ENCODE measurements at places on chromosomes 3 and 15.

- DNase-seq, result no peak
These were observed 313.5 kb downstream of the PYDC2 start for GRCh38 chr3:191774485-191774884.

- no peak for DNase-seq
These were observed 443.3 kb downstream of the VGLL3 start for GRCh38 chr3:86547692-86548091.

GRCh38 chr3:124281453-124282316 is 289.8 kb upstream of the ROPN1 start:
- peak; percentile 13 for DNase-seq

GRCh38 chr15:79028411-79028964 is 62.1 kb downstream of the RASGRF1 start:
- peak; percentile 65 for DNase-seq

- DNase-seq, result no peak
These were observed 844.3 kb upstream of the SEMA6D start for GRCh38 chr15:46872981-46873330.

DNA sequence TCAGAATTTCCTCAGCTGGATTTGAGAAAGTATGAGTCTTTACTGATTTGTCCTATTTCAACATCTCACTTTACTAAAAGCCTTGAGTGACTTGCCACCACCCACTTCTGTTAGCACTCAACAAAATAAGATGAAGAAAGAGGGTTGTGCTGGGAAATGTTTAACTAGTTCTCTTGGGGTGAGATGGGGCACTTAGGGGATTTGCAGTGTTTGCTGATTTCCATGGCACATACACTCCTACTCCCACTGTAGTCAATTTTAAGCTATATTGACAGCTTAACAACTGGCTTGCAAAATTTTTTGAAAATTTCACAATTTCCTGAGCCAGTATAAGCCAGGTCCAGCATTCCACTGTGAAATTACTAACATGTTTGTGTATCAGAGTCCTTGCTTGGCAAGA is 463.1 kb upstream of the ARHGEF26 start:
- DNase-seq, result no peak

GRCh38 chr3:109831403-109831802 is 494.1 kb upstream of the DPPA4 start:
- DNase-seq, result no peak

DNA sequence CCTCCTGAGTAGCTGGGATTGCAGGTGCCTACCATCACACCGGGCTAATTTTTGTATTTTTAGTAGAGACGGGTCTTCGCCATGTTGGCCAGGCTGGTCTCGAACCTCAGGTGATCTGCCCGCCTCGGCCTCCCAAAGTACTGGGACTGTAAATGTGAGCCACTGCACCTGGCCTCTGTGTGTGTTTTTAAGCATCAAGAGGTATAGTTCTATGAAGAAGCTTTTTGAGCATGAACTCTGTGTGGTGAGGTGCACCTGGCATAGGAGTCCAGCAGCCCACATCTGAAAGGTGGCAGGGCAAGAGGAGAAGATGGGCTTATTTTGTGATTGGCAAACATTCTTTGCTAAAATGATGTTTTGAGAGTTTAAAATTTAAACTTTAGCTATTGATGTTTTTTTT is 118.0 kb downstream of the DGKG start:
- DNase-seq, result no peak

DNA sequence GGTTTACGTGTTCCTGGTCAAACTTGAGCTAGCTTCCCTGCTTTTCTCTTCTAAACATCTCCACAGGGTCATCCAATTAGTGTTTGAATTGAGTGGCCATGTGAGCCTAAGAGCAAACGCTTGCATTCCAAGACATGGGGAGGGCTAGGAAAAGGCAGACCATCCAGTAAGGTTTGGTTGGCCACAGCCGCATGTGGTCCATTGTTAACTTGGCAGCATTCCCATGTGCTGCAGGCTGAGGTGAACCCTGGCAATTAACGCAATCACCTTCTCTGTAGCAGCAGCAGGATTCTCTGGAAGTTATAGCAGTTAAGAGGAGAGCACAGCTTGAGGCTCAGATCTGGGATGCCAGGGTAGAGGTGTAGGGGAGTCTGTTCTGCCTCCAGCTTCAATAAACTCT is 502.2 kb upstream of the LMCD1 start:
- DNase-seq, result no peak

DNA sequence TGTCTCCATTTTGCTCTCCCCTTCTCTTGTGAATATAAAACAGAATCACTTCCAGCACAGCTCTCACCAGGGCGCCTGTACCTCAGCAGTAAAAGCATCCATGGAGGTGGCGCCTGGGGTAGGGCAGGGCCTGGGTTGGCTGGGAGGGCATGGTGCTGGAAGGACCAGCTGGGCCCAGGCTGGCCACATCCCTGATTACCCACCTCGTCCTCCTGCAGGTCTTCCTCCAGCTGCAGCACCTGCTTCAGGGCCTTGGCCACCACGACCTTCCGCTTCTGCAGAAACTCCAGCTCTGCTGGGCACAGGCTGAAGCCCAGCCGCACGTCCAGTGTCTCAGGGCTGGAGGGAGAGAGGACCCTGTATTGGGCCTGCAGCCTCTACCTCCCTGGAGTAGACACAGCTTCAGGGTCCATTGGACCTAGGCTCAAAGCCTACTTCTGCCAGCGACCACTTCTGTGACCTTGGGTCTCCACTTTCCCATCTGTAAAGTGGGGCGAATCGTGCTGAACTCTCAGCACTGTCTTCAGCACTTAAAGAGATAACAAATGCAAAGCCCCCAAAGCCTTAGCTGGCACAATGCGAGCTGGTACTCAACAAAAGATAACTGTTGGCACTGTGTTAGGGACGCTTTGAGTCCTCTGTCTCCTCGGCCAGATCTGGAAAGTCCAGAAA is 23.8 kb downstream of the PLA2G4E start:
- DNase-seq, result no peak

- no peak for DNase-seq
These were observed 167.5 kb upstream of the IGF1R start for GRCh38 chr15:98480844-98481243.

- no peak for DNase-seq
These were observed 311.6 kb upstream of the TPRG1 start for GRCh38 chr3:188860147-188860546.

- peak; percentile 88 for DNase-seq
These were observed 3.2 kb downstream of the ANP32A start for GRCh38 chr15:68817304-68818065.

- DNase-seq, result no peak
These were observed 901.6 kb downstream of the TUSC7 start for GRCh38 chr3:117611211-117611610.

DNA sequence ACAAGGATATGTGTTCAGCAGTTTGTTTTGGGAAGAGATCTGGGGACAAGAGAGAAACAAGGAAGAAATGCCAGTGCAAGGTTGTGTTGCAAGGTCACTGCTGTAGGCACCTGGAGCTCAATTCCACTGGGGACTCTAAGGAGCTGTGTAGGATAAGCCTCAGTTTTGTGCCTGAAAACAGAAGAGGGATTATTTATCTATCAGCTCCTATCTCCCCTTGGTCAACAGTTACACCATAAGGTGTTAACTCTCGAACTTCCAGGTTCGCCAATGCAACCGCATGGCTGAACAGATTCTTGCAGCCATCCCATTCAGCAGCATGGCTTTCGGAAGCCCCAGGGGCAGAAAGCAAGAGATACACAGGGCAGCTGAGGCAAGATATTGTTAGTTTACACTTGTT is 41.6 kb upstream of the CNOT10 start:
- no peak for DNase-seq

DNA sequence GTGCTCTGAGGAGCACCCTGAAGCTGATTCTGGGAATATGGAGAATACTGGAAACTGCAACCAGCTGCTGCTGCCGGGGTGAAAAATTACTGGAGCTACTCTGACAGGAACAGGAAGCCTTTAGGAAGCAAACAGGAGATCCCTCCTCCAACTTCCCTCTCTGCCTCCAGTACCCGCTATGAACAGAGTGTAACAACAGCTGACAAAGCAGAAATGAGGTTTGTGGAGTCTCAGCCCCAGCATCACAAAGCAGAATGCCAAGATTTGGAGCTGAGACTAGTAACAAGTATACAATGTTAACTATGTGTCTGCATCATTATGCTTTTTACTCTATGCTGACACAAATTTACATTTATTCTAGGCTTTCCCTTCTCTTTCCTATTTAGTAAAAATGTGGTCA is 22.7 kb upstream of the PIAS1 start:
- peak; percentile 15 for DNase-seq

- no peak for DNase-seq
These were observed 1072.6 kb downstream of the ROBO2 start for GRCh38 chr3:78112291-78113010.

GRCh38 chr3:72625602-72626337 is 222.5 kb downstream of the SHQ1 start:
- DNase-seq, result no peak

DNA sequence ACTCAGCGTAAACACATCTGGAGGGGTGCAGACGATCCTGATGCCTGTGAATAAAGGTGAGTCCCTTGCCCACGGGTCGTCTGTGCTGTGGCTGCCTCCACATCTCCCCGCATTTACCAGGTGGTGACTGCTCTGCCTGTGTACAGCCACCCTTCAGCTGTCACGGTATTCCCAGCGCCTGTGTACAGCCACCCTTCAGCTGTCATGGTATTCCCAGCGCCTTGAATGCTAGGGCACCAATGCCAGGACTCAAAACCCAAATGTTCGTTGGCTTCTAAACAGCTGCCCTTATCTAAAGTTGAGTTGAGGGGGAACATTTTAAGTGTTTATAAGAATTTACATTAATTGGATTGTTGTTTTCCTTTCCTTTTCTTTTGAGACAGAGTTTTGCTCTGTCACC is 27.4 kb downstream of the MAP6D1 start:
- DNase-seq, result no peak

- peak; percentile 59 for DNase-seq
These were observed 30.6 kb upstream of the ZSCAN2 start for GRCh38 chr15:84570164-84570735.

GRCh38 chr3:188573291-188573940 is 419.5 kb downstream of the LPP start:
- DNase-seq, result no peak

GRCh38 chr3:122233101-122233952 is 49.9 kb downstream of the CASR start:
- DNase-seq, result no peak

DNA sequence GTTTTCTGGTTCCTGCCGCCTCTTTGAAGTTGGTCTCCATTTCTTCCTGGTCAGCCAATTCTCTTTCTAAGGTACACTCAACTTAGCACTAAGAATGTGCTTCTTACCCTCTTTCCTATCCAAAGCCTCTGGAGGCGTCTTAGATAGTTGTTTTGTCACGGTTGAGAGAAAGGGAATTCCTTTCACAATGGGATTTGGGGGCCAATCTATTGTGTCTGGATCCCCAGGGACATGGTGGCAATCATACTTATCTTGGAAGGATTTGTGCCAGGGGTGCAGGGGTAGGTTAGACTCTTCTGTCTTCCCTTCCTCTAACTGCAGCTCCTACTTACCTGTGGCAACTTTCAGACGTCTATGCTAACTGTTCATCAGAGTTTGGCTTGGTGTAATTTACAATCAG is 287.1 kb downstream of the SOX2 start:
- DNase-seq, result no peak

DNA sequence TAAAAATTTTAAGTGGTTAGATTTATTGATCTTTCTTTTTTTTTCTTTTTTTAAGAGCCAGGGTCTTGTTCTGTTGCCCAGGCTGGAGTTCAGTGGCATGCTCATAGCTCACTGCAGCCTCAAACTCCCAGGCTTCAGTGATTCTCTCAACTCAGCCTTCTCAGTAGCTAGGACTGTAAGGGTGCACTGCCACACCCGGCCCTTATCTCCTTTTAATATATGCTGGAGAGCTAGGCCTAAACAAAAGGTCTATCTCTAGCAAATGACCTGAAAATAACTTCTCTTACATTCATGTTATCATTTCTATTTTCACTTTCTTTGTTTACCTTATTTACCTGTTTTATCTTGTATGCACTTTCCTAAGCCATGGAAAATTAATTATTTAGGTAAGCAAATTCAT is 35.2 kb upstream of the MELTF start:
- DNase-seq, result no peak

DNA sequence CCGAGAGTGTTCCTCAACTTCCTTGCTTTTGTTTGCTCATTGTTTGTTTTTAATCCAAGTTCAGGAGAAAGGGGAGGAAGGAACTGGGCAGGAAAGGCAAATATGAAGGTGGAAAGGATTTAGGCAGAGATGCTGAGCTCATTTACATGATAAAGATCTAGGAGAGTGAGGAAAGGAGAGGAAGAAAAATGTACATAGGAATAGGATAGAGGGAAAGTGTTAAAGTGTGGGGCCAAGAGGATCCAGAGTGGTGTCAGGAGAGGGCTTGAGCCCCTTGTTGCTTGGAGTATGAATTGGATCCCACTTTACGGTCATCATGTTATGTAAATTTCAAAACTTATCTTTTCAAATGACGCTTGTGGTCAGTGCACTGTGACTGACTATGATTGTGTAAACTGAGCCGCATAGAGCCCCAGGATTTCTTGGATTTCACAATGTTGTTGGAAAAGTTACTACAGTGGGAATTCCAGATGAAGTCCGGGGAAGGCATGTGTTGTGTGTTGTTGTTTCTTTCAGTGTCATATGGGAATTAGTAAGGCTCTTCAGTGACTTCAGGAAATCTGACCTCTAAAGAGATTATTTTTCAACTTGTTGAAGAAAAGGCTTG is 15.0 kb upstream of the PLD1 start:
- DNase-seq, result no peak

GRCh38 chr15:86912661-86913060 is 833.0 kb downstream of the AGBL1 start:
- DNase-seq, result no peak

GRCh38 chr3:123657568-123657967 is 72.7 kb upstream of the HACD2 start:
- no peak for DNase-seq

DNA sequence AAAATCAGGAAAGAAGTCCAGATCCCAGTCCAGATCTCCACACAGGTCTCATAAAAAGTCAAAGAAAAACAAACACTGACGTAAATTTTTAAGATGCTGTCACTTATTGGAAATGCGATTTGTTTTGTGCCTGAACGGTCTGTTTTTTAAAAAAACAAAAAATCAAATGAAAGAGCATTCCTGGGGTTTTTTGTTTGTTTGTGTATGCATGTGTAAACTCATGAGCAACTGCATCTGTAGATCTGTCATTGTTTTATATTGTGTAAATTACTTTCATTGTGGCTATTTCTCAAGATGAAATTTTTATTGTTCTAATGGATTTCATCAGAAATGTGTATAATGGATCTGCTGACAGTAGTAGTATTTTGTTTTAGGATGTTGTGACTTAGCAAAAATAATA is 55.0 kb downstream of the U2SURP start:
- no peak for DNase-seq

DNA sequence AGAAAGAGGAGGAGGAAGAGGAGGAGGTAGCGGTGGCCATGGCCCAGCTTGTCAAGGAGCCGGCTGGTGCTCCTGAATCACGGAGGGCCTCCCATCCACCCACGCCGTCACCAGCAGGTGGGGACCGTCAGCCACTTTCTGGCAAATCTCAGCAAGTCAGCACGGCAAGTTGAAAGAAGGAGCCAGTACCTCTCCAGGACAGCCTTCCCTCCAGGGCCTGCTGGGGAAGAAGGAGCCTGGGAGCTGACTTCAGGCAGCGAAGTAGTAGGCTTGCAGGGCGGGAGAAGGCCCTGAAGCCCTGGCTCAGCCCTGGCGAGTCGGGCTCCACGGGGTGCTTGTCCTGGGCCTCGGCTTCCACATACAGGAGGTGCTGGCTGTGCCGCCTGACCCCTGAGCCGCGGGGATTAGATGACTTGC is 99.2 kb upstream of the TRPM1 start:
- peak; percentile 75 for DNase-seq

GRCh38 chr3:123909785-123910184 is 25.7 kb upstream of the MYLK start:
- no peak for DNase-seq
